NCI-H187 (cell line): ENCODE measurements at places on chromosomes 2 and 18.

DNA sequence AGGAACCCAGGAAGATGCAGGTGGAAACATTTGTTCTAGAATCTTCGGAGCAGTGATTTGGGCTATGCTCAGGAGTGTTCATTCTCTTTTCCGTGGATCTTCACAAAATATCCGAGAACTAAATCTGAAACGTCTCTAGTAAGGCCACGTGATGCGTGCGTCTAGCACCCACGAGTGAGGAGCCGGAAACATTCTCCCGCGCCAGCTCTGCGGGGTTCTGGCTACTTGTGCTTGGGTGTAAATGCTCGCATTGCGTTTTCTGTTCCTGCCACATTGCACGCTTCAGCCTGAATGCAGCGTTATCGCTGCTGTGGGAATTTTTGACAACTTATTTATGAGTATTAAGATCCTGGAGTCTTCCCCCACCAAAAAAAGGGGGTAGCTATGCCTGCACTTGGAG, 71.4 kb downstream of the KLHL29 start:
- no peak for DNase-seq

- DNase-seq = no peak
Observed at GRCh38 chr2:45074713-45075112, 65.5 kb upstream of the SIX2 start.

- DNase-seq = no peak
Observed at GRCh38 chr2:12767996-12768624, 51.4 kb downstream of the TRIB2 start.

DNA sequence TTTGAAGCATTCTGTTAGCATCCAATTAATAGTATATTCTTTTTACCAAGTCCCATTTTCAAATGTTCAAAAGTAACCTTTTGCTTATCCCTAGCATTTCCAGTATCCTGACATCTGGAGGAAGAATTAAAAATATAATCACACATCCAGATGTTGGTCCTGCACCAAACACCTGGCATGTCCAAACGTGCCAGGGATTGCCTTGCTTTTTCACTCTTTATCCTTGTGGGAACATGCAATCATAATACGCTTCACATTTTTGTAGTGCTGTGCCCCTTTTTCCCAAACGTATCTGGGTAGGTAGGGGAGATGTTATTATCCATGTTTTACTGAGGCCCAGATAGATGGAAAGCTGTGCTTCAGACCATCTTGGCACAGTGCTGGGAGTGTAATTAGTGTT, 133.0 kb downstream of the TPGS2 start:
- DNase-seq = no peak

DNA sequence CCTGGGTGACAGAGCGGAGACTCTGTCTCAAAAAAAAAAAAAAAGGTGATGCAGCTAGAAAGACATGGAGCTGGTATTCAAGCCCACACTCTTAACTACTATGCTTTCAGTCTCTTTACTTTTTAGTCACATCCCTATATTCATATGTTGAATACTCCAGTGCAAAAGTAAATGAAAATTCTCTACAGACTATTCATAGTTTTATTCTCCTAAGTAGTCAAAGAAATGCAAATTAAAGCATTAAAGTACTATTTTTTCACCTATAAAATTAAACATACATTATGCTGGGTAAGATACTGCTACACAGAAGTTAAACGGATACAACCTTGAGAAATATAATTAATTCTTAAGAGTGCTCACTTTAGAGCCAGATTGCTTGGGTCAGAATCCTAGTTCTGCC, 7.6 kb downstream of the CUL3 start:
- no peak for DNase-seq
